ENCODE measurements at places on chromosomes 3 and 15.

DNA sequence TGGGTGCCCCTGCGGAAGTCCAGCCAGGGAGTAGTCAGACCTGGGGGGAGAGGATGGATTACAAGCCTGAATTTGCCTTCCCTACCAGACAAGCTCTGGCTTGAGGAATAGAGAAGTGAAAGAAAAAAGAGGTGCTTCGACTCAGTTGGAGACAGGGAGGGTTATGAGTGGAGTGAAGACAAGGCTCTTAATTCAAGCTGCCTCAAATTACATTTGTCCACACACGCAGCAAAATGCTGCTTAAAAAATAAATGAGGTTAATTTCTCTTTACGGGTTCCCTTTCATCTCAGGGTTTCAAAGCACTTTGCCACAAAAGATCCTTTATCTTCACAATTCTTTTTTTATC, 49.0 kb upstream of the SLC4A7 start:
- DNase-seq, result no peak

- DNase-seq, result no peak
These were observed 40.3 kb upstream of the ATP2C1 start for GRCh38 chr3:130853581-130853980.

- DNase-seq, result no peak
These were observed 6.1 kb upstream of the IMPDH2 start for GRCh38 chr3:49035281-49035680.

DNA sequence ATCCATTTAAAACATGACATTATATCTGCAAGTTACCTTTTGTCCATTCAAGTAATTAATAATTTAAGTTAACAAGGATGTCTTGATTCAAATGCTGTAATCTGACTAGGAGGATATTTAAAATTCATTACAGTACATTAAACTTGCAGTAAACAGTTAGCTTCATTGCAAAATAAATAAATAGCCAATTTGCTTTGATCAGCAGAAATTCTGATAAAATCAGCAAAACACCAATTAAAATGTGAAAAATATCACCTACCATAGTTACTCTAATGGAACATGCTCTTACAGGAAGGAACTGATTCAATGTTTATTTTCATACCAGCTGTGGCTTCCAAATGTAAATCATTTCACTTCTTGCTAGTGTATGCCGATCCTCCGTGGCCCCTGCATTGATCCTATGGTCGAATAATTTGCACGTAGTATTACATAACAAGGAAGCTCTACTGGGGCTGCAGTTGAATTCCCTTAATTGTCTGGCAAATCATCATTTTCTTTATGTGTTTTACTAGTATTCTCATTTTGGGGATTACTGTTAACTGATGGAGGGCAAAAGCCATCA, 150.7 kb downstream of the FOXB1 start:
- DNase-seq, result no peak

- no peak for DNase-seq
These were observed 1.4 kb downstream of the PPM1L start for GRCh38 chr3:160757233-160758106.

- no peak for DNase-seq
These were observed 136.4 kb upstream of the IQSEC1 start for GRCh38 chr3:13209634-13209997.

DNA sequence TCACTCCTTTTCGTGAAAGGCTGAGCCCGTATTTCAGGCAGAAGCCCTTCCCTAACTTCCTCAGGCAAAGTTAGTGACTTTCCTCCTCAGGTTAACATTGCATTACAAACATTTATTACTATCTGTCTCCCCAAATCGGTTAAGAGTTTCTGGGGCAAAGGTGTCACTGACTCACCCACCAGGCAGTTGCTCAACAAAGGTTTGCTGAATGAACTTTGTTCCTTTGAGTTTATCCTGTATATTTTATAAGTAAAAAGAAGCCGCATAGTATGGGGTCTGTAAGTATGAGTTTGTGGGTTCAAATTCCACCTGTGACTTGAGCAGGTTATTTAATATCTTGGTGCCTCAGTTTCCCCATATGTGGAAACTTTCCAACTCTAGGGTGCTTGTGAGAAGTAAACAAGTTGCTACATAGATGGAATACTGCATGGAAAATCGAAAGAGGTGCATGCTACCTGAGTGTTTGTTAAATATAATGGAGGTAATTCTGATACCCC, 177.7 kb downstream of the THRB start:
- DNase-seq, result no peak

DNA sequence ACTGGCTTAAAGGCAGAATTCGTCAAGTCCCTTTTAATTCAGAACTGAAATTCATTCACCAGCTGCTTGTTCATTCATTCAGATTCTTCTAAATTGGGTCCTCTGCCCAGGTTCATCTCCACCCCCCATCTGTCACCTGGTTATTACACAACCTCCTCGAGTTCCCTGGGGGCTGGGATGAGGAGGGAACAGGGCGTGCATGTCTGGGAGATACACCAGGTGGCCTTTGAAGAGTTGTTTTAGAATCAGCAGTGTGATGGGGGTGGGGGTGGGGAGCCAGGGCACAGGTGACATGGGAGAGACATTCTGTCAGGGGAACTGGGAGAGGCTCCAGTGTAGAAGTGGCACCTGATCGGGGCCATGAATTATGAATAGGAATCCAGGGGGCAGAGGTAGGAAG, 8.2 kb downstream of the SNX33 start:
- no peak for DNase-seq

- no peak for DNase-seq
These were observed 1.1 kb downstream of the NCKIPSD start for GRCh38 chr3:48684480-48685143.

- no peak for DNase-seq
These were observed 11.0 kb downstream of the GABRA5 start for GRCh38 chr15:26877831-26878230.

- no peak for DNase-seq
These were observed 114.6 kb upstream of the GALNT15 start for GRCh38 chr3:16059711-16060357.

GRCh38 chr3:33071946-33072345, 25.0 kb downstream of the GLB1 start:
- DNase-seq, result no peak

- no peak for DNase-seq
These were observed 17.3 kb downstream of the FAM174B start for GRCh38 chr15:92638291-92638708.

- peak; percentile 42 for DNase-seq
These were observed at the start of gene PARP14 for GRCh38 chr3:122680475-122681283. Gene PARP14, plus strand, starts transcription at chr3:122680839. Its CDS starts 45 bp downstream, at chr3:122680884.

GRCh38 chr15:100759698-100760356, 119.8 kb upstream of the ALDH1A3 start:
- peak; percentile 70 for DNase-seq

GRCh38 chr15:57932348-57932747, 133.2 kb downstream of the ALDH1A2 start:
- no peak for DNase-seq

- DNase-seq, result peak; percentile 43
These were observed 3.0 kb downstream of the DUOXA1 start for GRCh38 chr15:45126535-45127158.

GRCh38 chr3:128166971-128167453, 13.7 kb downstream of the EEFSEC start:
- no peak for DNase-seq

GRCh38 chr3:43372809-43373559, 86.6 kb downstream of the SNRK start:
- DNase-seq, result no peak

- DNase-seq, result no peak
These were observed 177.0 kb downstream of the ERC2 start for GRCh38 chr3:56291244-56291680.

DNA sequence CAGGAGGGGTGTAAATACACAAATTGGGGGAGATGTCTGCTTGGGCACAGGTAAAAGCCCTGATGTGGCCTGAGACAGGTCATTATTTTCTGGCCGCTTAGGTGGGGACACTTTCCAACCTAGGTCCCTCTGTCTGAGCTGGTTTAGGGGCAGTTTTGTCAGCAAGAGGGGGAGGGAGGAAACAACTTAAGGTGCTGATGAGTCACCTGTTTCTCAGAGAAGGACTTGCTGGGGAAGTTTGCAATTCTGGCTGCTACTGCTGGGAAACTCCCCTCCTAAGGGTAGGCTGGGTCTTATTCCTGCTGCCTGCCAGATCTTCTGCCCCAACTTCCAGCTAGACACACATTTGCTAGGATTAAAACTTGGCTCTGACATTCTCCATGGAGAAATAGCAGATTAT, 4.8 kb upstream of the RHOV start:
- DNase-seq, result no peak

DNA sequence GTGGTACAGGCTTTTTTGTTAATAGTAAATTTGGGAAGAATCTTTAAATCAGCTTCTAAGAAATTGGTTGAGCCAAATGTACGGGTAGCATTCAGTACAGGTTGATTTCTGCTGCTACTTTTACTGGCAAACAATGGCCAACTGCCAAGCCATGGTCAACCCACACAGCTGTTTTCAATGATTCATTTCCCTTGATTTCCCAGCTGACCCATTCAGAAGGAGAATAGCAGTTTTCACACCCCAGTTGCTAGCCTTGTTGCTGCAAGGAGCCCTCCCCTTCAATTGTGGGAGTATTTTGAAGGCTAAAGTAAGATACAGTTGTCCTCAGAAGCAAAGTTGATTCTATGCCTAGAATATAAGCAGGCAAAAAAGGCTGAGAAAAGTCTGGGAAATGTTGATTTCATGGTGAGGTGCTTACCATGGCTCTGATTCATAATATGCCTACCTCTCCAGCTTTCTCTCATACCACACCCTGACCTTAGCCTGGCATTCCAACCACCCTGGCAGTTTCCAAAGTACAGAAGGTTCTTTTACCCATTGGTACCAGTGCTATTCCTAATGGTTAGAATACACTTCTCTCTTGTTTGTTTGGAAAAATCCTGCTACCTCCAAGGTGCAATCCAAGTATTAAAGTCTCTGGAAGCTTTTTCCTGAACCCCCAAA, 320.3 kb upstream of the TGFBR2 start:
- DNase-seq, result peak; percentile 76

- no peak for DNase-seq
These were observed 242.1 kb downstream of the ZIC1 start for GRCh38 chr3:147651107-147651778.

DNA sequence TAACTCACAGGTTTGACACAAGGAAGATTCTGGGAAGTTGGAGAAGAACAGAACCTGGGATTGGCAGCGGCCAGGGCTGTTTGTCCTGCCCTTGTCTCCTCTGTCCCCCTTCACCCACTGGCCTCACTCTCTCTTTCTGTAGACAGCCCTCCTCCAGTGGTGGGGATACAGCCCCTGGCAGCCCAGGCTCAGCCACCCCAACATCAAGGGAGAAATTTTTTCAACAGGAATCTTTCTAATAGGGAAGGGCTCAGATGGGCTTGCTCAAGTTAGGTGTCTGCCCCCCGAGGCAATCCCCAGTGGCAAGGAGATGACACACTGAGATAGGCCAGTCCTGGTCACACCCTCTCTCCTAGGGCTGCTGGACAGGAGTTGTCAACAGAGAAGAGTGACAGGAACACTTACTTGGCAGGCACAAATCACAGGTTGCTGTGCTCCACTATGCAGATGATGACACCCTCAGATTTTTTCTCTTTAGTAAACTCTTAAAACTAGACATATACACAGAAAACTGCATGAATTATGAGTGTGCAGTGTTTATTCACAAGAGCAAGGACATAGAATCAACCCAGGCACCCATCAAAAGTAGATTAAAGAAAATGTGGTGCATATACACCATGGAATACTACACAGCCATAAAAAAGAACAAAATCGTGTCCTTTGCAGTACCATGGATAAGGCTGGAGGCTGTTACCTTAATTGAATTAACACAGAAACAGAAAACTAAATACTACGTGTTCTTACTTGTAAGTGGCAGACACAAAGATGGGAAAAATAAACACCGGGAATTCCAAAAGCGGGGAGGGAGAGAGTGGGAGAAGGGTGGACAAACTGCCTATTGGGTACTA, 36.3 kb downstream of the PLA2G4D start:
- no peak for DNase-seq

DNA sequence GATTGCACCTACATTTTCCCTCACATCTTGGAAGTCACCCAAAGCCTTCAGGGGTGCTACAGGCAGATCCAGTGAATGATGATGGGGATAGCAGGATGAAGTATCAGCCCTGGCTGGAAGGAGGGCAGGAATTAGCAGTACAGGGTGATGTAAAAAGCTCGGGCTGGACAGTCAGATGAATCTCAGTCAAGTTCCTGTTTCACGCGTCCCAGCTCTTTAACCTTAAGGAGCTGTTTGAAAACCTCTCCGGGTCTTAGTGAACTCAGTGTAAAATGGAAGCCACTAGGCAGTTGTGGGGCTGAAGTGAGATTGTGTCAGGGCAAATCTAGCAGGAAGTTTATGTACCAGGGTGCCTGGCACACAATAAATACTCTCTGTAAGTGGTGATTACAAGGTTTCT, 166.4 kb upstream of the PROK2 start:
- DNase-seq, result no peak

- DNase-seq, result peak; percentile 46
These were observed 738 bp downstream of the YEATS2 start for GRCh38 chr3:183698318-183698751.

DNA sequence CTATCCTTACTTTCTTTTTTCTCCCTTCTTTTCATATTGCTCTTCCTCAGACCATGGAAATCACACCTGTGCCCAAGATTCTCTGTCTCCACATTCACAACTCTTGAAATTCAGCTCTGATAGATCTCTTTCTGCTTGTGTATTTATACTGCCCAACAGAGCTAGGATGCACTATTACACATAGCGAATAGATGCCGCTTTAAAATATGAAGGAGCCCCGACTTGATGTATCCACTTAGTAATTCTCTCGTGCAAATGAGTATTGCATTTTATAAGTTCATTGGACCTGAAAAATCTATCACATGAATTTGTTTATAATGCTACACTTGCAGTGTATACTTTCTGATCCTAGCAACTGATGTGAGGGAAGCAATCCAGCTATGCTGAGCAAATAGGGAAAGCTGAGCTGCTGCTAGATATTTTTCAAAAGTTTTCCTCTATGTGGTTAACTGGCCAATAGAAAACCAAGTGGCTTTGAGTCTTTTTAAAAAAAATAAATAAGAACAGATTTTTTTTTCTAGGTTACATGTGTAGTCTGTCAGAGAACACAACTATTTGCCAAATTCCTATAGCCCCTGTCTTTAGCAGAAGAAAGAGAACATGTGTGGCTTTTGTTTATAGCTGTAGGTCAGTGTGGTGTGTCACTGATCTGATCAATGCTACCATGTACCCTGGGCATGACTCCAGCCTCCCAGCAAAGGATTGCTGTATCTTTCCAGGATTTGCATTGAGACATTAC, 64.3 kb upstream of the LEKR1 start:
- DNase-seq, result no peak

DNA sequence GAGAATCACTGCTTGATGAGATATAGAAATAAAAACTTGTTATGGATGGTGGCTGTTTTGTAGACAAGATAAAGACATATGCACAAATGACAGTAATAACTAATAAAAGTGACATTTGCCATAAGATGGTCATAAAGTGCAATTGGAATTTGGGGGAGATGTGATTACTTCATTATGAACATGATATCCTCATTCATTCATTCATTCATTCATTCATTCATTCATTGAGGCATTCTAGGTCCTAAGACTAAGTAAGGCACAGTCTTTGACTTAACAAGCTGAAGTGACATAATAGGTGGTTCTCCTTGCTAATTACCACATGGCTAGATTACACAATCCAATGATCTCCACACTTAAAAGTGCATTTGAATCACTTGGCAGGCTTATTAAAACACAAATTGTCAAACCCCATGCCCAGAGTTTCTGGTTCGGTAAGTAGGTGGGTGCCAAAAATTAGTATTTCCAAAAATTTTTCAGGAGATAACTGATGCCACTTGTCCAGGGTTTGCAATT, 18.9 kb downstream of the RAP2B start:
- no peak for DNase-seq

- no peak for DNase-seq
These were observed 296.8 kb upstream of the CHRM5 start for GRCh38 chr15:33671456-33671855.
